ENCODE measurements at places on chromosomes 3 and 15.

DNA sequence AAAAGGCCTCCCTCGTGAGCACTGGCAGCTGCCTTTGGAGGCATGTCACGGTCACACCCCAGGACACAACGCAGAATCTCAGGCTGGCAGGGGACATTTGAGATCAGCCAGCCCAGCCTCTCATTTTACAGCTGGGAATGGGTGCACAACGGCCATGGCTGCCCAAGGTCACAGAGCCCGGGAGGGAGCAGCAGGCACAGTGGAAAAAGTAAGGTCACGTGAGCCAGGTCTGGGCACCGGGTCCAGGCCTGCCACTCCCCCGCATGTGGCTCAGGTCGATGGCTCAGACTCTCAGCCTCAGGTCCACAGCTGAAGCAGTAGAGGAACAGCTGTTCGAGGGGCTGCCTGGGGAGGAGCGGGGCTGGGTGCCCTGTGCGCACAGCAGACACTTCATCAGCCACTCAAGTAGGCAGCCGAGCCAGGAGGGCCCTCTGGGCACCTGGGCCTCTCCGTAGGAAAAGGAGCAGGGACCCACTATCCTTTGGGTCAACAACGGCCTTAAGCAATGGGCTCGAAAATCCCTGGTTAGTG, 260.6 kb downstream of the GOLGA6L6 start:
- no peak for DNase-seq

- no peak for DNase-seq
Measured at GRCh38 chr3:61407397-61407796, 154.0 kb upstream of the PTPRG start.

DNA sequence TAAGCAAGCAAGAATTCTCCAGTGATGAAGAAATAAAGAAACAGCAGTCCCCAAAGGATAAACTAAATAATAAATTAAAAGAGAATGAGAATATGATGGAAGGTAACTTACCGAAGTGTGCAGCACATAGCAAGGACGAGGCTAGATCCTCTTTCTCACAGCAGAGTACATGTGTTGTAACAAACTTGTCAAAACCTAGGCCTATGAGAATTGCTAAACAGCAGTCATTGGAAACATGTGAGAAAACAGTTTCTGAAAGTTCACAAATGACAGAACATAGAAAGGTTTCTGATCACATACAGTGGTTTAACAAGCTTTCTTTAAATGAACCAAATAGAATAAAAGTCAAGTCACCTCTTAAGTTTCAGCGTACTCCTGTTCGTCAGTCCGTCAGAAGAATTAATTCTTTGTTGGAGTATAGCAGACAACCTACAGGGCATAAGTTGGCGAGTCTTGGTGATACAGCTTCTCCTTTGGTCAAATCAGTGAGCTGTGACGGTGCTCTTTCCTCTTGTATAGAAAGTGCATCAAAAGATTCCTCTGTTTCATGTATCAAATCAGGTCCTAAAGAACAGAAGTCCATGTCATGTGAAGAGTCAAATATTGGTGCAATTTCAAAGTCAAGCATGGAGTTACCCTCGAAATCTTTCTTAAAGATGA, 4.5 kb upstream of the SCG5 start:
- no peak for DNase-seq

GRCh38 chr3:16028604-16029003, 145.9 kb upstream of the GALNT15 start:
- no peak for DNase-seq

DNA sequence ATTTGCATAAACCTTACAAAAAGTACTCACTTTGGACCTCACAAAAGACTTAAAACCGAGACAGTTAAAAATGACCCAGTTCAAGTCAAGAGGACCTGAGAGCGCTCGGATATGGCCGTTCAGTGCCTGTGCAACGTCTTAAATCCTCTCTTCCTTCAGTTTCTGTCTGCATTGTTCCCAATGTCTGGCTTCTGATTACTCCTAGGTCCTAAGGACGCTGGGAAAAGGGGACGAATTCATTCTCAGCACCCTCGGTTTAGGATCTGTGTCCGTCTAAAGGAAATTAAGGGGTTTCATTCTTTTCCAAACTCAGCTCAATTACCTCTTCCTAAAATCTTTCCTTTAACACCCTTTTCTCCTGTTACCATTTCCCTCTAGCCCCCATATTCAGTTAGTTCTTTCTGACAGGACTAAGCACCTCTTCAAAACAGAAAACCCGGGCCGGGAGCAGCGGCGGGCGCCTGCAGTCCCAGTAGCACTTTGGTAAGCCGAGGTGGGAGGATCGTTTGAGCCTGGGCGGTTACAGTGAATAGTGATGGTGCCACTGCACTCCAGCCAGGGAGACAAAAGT, 970 bp downstream of the DPPA4 start:
- no peak for DNase-seq

- DNase-seq, result no peak
Measured at GRCh38 chr15:66236806-66237375, 16.7 kb downstream of the MEGF11 start.

- no peak for DNase-seq
Measured at GRCh38 chr3:157830556-157831236, 275.5 kb downstream of the SHOX2 start.

DNA sequence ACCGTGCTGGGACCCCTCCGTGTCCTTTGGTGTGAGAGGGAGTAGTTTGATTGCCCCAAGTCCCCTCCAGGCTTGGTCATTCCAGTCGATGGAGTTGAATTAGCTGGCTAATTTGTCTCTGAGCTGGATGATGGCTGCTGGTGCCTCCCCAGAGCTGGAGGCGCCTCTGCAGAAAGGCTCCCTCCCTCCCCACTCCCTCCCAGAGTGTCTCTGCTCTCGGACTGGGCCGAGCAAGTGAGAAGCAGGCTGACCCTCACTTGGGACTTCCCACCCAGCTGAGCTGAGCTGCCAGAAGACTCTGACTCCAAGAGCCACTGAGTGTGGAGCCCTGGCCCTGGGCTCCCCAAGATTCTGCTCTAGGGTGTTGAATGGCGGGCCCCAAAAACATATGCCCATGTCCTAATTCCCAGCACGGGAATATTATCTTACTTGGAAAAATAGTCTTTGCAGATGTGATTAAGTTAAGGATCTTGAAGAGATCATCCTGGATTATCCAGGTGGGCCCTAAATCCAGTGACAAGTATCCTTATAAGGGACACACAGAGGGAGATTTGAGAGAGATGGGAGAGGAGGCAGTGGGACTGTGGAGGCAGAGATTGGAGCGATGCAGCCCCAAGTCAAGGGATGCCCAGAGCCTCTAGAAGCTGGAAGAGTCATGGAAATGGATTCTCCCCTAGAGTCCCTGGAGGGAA, 60.7 kb upstream of the TLE3 start:
- DNase-seq, result no peak

DNA sequence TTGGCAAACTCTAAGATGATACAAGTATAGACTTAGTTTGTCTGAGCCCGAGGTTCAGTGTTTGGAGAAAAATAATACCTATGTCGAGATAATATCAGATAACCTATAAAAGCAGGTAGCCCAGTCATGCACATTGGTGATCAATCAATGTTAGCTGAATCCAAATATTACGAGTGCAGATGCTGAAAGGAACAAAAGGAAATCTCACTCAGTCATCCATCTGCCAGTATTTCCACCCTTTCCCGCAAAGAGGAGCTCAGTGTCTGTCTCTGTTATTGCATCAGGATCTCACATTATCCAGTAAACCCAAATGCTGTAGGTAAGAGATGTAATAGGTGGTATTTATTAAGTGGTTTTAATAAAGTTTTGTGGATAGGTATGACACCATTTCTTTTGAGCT, 251.2 kb upstream of the CTDSPL start:
- DNase-seq, result no peak

- peak; percentile 29 for DNase-seq
Measured at GRCh38 chr3:107938143-107938542, 152.7 kb downstream of the CD47 start.

- DNase-seq, result no peak
Measured at GRCh38 chr15:27114473-27114872, 143.5 kb downstream of the GABRG3 start.

DNA sequence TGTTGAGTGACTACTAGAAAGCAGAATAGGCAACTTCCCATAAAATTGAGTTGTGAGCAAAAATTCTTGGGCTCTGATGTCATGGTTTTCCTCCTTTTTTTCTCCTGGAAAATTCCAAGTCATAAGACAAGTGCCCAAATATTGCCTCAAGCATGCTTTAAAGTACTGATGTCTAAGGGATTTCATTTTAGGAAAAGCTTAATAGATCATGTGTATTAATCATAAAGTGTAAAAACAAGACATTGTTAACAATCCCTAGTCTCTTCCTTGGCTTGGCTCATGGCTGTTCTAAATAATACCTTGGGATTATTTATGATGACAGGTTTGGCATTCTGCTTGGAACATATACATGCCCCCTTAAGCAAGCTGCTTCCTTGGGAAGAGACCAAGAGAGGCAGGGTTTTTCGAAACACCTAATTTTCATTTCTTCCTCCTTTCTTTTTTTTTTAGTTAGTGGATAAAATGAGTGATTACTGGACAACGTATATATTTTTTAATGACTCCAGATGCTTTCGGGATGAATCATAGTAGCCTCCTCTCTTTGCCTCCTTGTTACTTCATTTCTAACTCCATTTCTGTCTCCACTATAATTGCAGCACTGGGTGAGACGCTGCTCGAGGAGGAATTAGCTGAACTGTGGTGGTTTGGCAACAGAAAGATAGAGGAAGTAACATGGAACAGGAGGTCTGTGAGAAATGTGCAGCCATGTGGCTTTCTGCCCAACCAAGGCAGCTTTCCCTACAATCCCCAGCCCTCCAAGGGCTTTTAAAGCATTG, 104.9 kb downstream of the TPRG1 start:
- DNase-seq, result no peak

GRCh38 chr15:55422089-55422488, 13.8 kb downstream of the PIERCE2 start:
- DNase-seq, result no peak

GRCh38 chr3:168591587-168591986, 495.9 kb upstream of the GOLIM4 start:
- no peak for DNase-seq

DNA sequence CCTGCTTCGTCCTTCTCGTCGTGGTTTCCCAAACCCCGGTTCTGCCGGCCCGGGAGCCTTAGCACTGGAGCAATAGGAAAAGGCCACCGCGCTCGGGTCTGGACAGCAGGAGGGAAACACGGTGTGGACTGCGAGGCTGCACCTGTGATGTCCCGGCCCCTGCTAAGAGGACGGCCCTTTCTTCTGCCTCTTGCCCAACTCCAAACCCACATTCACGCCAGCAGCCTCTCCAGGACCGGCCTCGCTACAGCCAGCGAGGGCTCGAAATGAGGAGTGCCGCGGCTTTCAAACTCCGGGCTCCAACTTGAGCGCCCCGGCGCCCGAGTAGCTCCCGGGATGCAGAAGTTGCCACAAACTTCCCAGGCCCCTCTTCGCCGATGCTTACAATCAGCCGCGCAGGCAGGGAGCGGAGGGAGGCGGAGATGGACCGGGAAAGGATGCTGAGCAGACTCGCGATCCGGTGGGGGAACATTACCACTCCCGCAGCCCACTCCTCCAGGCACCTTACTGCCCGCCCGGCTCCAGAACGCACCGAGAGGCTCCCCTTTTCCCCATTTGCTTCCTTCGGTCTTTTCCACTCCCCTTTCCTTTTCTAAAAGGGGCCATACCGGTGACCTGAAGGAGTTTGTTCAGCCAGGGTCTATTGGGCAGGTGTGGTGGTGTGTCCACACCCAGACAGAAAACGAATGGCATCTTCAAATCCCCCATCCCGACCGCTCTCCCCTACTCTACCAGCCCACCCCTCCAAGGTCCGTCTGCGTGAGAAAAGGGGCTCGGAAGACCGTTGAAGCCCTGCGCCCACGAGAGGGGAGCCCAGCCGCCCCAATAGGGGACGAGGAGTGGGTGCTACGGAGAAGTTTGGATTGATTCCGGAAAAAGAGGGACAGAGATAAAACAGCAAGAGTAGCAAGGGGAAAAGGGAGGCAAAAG, 18.8 kb upstream of the SATB1 start:
- no peak for DNase-seq

DNA sequence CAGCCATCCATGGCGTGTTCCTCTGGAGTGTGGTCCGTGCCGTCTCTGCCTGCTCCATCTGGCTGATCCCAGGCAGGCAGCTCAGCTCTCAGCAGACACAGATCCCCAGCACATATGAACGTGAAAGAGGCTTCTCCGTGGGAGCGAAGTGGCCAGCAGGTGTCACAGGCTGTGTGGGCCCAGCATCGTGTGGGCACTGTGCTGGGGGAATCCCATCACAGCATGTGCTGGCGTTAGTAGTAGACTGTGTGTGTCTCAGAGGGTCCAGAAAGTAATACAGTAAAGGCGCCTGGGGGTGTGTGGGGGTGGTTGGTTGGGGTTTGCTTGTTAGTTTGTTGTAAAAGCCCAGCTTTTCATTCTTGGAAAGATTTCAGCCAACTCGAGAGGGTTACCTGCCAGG, 147.6 kb downstream of the IGF1R start:
- no peak for DNase-seq

GRCh38 chr3:197325773-197326172, 27.4 kb upstream of the DLG1 start:
- DNase-seq, result no peak

GRCh38 chr15:29557171-29557570, 265.1 kb downstream of the TJP1 start:
- no peak for DNase-seq

DNA sequence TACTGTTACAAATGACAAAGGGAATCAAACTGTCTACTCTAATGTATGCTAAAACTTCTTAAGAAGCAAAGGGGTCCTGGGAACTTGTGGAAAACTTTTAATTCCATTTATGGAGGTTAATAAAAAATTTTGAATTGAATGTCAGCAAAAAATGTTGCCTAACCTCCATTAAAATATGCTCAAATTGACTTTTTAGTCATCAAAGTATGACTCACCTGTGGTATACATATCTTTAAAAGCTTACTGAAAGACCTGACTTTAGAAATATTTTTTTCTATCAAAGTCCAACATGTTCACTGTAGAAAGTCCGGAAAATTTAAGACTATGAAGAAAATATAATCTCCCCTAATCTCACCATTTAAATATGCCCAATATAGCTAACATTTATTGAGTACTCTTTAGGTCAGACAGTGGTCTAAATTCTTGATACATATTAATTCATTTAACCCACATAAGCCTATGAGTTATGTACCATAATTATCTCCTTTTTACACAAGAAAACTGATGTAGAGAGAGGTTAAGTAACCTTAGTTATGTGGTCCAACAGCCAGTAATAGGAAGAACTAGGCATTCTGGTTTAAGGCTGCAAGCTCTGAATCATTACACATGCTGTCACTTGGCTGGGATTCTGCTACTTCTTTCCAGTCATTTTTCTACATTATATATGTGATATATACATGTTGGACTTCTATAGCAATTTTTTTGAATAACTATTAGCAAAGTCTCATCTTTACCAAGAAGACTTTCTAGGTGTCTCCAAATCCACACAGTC, 83.6 kb downstream of the PDZRN3 start:
- DNase-seq, result no peak

- DNase-seq, result no peak
Measured at GRCh38 chr3:78459796-78460195, 1308.0 kb downstream of the ROBO1 start.
